ENCODE measurements at places on chromosomes 2 and 18.

- no peak for DNase-seq
These were observed 82.4 kb downstream of the SNTG2 start for GRCh38 chr2:1033069-1033468.

GRCh38 chr18:60555625-60556024 lies 183.1 kb upstream of the MC4R start:
- DNase-seq, result no peak

DNA sequence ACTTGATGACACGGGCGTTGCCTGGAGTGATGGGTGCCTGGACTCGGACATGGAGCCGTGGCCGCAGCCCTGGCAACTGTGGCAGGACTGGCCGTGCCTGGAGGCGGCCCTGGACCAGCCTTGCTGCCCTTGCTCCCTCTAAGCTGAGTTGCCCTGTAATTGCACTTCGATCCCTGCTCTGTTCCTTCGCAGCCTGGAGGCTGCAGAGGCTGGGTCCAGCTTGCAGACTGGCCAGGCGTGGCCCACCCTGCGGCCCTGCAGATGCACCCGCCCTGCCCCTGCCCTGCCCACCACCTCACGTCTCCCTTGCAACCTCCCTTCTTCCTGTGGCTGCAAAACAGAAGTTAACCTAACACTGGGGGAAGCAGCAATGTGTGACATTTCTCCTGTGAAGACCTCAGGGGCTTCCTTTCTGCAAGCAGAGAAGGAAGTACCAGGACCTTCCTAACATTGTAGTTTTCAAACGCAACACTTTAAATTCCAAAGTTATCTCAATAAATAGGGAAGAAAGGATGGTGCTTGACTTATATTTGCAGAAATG lies 174.6 kb upstream of the TPO start:
- DNase-seq, result no peak

DNA sequence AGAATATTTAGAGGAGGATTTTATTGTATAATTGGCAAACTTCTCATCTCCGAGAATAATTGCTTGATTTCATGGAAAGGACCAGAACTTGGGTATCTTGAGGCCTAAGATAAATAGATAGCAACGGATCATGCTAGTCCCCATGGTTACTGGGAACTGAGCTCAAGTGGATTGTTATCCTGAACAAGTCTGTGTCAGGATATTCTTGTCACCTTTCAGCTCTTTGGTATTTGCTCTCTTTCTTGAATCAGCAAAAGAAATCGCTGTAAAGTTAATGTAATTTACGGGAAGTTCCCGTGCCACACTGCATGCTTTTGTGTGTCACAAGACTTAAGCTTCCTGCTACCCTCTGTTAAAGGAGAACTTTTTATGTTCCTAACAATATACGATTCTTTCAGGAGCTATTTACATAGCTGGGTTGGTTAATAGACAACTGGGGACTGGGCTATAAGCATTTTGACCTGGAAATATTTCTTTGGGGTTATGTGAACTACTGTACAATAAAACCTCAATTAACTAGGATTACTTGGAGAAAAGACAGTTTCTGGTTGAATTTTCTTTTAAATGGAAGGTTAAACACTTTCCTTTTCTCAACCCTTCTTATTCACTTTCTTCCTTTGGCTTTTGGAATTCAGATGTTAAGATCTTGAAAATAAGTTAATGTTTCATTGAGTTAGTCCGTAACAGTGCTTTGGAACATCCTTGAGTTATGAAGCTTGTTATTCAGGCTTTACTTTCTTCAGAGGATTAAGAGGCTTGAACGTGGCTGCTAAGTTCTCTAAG lies 151.2 kb downstream of the FMNL2 start:
- DNase-seq, result no peak

DNA sequence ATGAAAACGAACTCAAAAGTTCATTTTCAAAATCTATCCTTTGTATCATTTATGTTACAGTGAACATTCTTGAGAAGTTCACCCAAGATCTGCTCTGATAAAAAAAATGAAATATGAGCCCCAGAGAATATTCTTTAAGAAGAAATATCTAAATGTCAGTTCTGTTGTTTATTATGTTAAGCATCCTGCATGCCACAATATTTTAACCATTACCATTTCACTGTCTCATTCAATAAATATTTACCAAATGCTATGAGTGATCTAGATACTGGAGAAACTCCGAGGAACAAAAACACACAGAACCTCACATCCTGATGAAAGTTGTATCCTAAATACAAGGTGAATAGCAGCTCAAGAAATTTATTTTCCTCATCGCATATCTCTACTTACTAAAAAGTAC lies 170.2 kb downstream of the ZNF385B start:
- DNase-seq, result no peak

- no peak for DNase-seq
These were observed 261.0 kb downstream of the ZNF516 start for GRCh38 chr18:76233876-76234675.

- no peak for DNase-seq
These were observed 55.3 kb upstream of the CHST9 start for GRCh38 chr18:27240383-27240782.

- no peak for DNase-seq
These were observed 5.9 kb upstream of the TRABD2A start for GRCh38 chr2:84886791-84887190.

DNA sequence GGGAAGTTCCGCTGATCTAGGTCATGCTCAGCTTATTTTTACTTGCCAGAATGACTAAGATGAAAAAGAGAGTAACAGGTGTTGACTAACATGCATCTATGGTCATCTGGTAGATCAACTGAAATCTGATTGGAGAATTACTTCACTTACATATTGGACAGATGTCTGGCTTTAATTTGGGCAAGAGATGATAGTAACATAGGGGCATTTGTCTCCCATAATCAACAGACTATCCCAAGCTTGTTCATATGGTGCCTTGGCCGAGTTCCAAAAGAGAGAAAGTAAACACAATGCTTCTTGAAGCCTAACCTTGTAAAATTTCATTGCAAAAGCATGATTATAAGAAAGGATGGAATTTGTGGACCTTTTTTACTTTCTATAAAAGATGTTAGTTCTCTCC lies 503.7 kb downstream of the ADCYAP1 start:
- no peak for DNase-seq

DNA sequence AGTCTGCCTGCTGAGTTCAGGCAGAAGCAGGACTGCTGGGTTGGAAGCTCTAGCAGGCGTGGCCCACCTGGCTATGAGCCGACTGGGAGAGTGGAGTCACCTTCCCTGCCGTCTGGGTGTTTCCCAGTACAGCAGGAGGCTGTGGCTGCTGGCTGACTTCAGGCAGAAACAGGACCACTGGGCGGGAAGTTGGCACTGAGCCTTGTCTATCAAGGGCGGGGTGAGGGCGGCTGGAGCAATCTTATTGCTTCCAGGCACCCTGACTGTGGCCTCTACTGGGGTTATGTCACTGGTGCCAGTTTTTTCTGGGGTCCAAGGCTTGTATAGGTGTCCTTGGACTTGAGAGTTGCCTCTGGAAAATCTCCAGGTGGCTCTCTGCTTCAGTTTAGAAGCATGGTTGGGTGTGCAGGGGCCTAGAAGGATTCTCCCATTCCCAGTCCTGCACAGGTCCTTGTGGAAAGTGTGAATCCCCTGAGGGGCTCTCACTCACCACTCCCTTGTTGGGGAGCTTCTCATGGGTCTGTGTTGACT lies 30.5 kb downstream of the LTBP1 start:
- no peak for DNase-seq

DNA sequence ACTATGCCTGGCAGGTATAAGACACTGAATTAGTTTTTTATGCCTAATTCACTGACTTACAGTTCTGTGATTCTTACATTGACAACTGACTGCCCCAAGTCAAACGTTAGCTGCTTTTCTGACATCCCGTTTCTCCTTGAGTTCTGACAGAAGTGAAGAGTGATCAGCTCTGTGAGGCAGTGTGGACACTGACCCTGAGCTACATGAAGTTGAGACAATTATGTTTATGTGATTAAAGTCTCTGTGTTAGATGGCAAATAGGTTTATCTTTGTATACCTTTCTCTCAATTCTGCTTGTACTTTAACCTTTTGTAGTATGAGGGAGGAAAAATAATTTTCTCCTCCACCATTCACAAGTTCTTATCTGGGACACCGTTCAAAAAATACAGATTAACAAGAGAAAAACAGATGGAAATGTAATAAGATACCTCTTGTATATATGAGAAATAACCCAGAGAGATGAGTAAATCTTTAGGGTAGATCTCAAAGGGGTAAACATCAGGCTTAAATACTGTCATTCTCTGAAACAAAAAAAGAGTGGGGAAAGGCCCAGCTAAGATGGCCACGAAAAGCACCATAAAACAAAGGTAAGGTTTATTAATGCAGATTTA lies 85.4 kb upstream of the B3GNT2 start:
- no peak for DNase-seq

Measured in stimulated activated CD4-positive, alpha-beta T cell treated with anti-CD3 and anti-CD28 coated beads, Interleukin-15, amount 100 ng/mL, for 1 hour (primary cell).